ENCODE measurements at places on chromosomes 11 and 22.

GRCh38 chr11:9962722-9963121 lies 298.8 kb downstream of the SWAP70 start:
- DNase-seq: no peak

DNA sequence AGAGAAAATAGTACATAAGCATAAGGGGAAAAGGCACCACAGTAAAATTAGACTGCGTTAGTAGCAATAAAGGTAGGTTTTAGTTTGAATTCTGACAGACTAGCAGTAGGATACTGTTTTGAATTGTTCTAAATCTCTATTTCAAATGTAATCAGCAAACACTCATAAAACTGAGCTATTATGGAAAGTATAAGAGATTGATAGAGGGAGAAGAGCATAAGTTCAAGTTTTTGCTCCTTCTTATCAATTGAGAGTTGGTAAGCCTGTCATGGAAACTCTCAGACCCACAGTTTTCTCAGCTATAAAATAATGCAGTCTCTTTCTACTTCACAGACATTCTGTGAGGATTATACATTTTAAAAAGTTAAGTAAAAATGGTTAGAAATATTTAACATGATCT lies 840.2 kb upstream of the CNTN5 start:
- no peak for DNase-seq

- peak; percentile 42 for DNase-seq
Observed at GRCh38 chr11:123371506-123372297, 58.4 kb upstream of the GRAMD1B start.

DNA sequence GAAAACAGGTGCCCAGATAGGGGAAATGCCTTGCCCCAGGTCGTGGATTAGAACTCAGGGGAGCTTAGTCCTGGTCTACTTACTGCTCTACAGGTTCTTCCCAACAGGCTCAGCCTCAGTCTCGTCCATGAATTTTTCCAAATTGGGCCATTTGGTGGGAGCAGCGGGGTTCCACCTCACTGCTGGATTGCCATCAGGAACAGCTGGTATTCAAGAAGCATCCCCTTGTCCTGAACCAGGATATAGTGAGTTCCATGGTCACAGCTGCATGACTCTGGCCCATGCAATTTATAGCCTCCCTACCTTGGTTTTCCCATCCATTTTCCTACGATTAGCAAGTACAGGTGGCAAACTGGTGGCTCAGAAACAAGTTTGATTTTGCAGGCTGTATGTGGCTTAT lies 6.6 kb upstream of the UBE2L6 start:
- DNase-seq: no peak

DNA sequence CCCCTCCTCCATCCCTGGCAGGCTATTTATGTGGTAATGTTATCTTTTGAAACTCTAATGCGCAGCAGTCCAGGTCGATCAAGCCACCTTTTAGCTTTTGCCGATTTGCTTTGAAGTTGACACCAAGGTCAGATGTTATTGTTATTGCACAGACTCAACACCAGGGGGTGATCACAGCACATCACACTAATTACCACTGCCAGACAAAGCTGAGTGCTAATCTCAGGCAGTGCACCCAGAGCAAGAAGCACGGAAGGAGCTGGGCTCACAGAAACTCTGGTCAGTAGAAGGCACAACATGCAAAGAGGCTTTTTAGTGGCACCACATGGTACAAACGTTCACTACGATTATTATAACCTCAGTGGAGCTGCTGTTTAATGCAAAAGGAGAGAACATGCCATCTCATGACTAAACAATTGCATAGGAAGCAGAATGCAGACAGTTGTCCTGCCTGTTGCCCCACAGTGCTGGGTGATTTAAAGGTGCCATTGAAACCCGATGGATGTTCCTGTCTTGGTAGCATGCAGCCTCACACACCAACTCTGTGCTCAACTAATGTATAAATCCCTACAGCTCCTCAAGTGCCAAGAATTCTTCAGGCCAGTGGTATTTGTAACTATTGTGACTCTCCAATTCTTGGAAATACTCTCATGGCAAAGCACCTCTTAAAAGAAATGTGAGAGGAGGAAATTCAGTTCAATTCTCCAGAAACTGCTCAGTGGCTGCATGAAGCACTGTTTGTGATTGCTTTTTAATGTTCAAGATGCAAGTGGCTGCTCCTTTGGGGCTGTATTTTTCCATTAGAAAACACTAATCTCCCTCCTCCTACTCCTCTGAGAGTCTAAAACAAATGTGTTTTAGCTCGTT lies 353.9 kb upstream of the DDI1 start:
- DNase-seq: peak; percentile 19

DNA sequence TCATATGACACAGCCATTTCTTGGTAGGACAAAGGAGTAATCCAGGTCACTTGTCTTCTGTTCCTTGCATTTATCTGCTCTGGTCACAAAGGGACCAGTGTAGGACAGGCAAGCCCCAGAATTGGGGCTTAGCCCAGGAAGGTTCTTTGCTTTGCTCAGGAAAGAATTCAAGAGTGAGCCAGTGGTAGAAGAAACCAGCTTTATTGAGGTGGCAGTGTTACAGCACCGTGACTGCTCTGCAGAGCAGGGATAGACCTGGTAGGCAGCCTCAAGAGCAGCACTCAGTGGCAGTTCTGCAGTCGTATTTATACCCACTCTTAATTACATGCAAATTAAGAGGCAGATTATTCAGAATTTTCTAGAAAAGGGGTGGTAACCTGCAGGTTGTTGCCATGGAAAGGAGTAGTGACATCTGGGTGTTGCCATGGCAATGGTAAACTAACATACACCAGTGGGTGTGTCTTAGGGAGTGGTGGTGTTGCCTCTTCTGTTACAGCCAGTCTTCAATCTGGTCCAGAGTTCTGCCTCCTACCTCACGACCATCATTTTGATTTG lies 84.9 kb upstream of the RAB1B start:
- DNase-seq: no peak

DNA sequence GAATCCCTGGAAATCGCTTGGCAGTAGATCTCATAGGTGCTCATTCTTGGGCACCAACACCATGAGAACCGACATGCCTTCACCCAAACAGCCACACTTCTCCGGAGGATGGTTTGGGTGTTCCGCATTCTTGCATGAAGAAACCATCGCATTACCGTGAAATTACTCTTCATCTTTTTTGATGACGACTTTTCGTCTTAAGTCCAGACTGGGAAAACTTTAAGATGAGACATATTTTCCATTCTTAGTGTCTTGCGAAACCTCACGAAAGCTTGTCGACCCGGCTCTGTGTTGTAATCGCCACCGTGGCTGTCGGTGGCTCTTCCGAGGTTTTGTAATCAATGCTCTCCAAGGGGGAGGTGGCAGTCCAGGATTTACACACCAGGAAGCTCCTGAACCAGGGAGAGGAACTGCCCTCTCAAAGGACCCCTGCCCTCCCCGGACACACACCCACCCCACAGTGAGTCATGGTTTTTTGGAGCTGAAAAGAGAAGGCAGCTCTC lies 1.7 kb downstream of the TOM1 start:
- no peak for DNase-seq

- no peak for DNase-seq
Observed at GRCh38 chr11:96015906-96016565, 92.1 kb upstream of the MTMR2 start.

DNA sequence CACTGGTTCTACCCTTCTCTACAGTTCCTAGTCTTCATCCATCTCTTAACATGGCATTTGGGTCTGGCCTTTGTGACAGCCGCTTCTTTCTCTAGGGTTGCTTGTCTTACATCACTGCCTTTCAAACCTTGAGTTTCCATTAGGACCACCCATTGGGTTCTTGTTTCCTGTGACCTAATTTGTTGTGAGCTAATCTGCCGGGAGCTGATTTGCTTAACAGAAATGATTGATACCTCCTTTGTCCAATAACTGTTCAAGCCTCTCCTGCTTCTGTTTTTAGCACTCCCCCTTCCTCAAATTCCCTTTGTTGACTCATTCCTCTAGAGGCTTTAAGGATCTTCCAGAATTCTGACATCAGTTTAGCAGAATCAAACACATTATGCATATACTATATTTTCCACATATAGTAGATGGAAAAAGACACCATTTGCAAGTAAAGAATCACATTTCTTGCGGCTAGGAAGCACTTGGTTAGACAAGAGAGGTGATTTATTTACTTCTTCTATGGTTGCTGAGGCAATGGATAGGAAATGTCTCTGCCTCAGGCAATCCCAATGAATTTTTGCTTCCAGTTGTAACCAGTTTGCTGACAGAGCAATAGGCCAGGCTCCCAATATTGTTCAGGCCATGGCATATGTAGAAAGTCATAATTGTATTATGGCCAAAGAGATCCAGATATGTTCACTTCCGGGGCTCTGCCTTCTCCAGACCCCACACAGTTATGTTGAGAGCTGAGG lies 130.7 kb downstream of the SNX19 start:
- DNase-seq: no peak

DNA sequence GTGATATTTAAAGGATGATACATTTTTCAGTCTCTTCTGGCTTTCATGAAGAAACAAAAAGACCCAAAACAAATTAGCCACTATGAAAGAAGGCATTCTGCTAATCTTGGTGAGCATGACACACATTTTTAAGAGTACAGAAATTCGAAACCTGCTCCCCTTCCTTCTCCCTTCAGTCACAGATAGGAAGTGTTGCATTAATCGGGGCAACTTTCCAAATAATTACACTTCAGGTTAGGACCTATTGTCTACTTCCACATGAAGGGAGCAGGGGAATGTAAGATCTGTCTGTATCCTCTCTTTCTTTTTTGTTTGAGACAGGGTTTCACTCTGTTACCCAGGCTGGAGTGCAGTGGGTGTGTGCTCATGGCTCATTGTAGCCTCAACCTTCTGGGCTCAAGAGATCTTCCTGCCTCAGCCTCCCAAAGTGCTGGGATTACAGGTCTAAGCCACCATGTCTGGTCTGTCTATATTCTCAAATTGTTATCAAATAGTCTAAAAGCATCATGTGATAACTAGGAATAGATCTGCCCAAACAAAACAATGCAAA lies 45.8 kb downstream of the NCAM1 start:
- DNase-seq: no peak

DNA sequence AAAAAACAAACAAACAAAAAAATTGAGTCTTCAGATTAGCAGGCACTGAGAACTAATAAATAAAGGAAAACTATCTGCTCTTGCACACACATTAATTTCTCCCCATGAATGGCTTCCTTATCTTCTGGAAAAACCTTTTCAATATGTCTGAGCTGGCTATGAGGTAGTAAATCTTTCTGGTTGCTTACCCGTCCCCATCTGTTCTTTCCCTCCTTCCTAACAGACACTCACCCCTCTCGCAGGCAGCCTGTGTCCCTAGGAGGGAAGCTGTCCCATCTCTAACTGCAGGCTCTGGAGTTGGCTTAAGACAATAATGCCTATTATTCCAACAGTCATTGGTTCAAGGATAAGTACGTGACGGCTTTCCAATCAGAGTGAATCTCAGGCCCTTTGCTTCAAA lies 8.2 kb upstream of the SCUBE2 start:
- no peak for DNase-seq
